Sigmoid colon (tissue), 7 donors: ENCODE measurements at places on chromosomes 5 and 9. TPM values are rescaled to one million over a fixed set of nuclear protein-coding genes. Genes with fewer than 3 reads are reported as not detected.

Gene IRGM
- total RNA-seq = not detected

Gene SPINK9
- not detected for total RNA-seq

Gene CEL
- total RNA-seq = 0.36 TPM

Gene FAM163B
- not detected for total RNA-seq

Gene PLPPR1
- total RNA-seq = 0.16 TPM

Gene BTNL8
- total RNA-seq = 0.71 TPM

Gene TMEM252
- total RNA-seq = not detected

Gene TCOF1
- 27.1 TPM for total RNA-seq

Gene LECT2
- total RNA-seq = not detected

Gene SOHLH1
- not detected for total RNA-seq

Gene INSL6
- not detected for total RNA-seq

Gene LCNL1
- 1.1 TPM for total RNA-seq

Gene ACO1
- total RNA-seq = 37.2 TPM

Gene PLAC8L1
- 0.82 TPM for total RNA-seq

Gene DPYSL3
- total RNA-seq = 343 TPM

Gene DOCK8
- 7.2 TPM for total RNA-seq

Gene RLN1
- not detected for total RNA-seq

Gene FGFR4
- 11.8 TPM for total RNA-seq

Gene HMCN2
- total RNA-seq = 13.2 TPM

Gene FGD3
- 2.5 TPM for total RNA-seq

Gene FCHO2
- 38.3 TPM for total RNA-seq

Gene DOK3
- 8.0 TPM for total RNA-seq

Gene SPINK1
- total RNA-seq = not detected

Gene ENTPD2
- total RNA-seq = not detected

Gene TAF1L
- not detected for total RNA-seq

Gene GPX8
- total RNA-seq = 20.8 TPM

Gene PCDHB10
- 3.9 TPM for total RNA-seq

Gene SLC46A2
- total RNA-seq = 0.36 TPM

Gene GLDC
- 1.2 TPM for total RNA-seq

Gene PAEP
- total RNA-seq = not detected

Gene CDKN2B-AS1
- total RNA-seq = 0.49 TPM

Gene ANKRD18A
- total RNA-seq = under 0.01 TPM

Gene RNF183
- not detected for total RNA-seq

Gene TICAM2
- total RNA-seq = 3.6 TPM

Gene LSM11
- 16.4 TPM for total RNA-seq

Gene SLC36A3
- not detected for total RNA-seq

Gene WNK2
- 95.8 TPM for total RNA-seq

Gene LCP2
- total RNA-seq = 12.2 TPM

Gene FOXD4L4
- total RNA-seq = not detected

Gene AQP3
- 3.0 TPM for total RNA-seq

Gene C7
- total RNA-seq = 799 TPM

Gene PCDHA11
- total RNA-seq = 0.55 TPM

Gene FOXD4L6
- total RNA-seq = not detected
